NCI-H774 (cell line): ENCODE measurements at places on chromosomes 6 and 20.

- DNase-seq = no peak
Observed at GRCh38 chr20:38197619-38198018, 32.5 kb upstream of the TGM2 start.

DNA sequence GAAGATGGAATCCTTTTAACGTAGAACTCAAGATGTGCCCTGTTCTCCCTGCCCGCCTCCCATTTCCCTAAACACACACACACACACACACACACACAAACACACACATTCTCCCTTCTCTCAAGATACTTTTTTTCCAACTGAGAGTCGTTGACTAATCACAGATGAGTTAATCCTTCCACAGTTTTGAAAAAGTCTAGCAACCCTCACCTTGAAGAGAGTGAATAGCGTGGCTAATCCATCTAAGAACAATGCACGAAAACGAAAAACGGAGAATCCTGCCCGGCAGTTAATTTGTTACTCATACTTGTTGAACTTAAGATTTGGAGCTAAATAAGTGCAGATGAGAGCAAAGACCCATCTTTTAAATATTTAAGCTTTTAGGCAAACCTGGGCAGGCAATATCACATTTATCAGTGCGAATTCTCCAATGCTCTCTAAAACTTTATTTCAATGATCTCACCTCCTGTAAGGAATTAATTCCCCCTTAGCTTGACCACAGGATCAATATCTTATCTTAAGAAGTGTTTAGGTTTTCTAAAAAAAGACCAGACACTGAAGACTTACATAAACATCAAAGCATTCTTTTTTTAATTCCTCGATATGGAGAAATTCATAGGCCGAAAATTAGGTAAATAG is 1.1 kb downstream of the AGPAT4 start:
- no peak for DNase-seq

GRCh38 chr6:161228921-161229591 is 44.8 kb downstream of the AGPAT4 start:
- DNase-seq = no peak

DNA sequence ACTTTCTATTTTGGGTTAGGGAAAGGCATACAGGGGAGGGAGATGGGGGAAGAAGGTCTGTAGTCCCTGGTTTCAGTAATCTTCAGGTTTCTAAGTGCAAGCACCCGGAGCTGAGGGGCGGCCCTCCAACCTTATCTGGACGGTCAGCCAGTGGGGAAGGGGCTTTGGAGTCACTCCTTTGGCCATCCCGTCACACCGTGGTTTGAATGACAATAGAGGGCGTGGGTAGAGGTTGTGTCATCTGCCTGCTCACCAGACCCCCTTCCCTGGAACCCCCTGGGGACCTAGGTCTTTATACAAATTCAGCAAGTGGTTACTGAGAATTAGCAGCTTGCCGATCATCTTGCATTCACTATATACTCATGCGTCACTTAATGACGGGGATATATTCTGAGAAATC is 29.1 kb downstream of the STK35 start:
- DNase-seq = no peak

DNA sequence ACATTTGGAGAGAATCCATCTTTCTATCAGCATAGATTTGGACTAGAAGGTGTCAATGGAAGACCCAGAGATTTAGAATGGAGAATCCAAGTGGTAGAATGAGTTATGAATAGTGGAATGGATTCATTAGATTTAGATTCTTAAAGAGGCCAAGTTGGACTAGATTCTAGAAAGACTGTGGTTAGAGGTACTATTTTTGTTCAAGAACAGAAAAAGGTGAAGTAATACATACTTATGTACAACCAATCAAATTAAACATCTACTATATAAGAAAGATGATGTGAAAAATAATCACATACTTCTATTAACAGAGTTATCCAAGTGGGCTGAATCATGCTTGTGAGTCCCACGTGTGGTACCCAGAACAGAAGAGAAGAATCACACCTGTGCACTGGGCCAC is 33.8 kb upstream of the ADTRP start:
- DNase-seq = no peak

DNA sequence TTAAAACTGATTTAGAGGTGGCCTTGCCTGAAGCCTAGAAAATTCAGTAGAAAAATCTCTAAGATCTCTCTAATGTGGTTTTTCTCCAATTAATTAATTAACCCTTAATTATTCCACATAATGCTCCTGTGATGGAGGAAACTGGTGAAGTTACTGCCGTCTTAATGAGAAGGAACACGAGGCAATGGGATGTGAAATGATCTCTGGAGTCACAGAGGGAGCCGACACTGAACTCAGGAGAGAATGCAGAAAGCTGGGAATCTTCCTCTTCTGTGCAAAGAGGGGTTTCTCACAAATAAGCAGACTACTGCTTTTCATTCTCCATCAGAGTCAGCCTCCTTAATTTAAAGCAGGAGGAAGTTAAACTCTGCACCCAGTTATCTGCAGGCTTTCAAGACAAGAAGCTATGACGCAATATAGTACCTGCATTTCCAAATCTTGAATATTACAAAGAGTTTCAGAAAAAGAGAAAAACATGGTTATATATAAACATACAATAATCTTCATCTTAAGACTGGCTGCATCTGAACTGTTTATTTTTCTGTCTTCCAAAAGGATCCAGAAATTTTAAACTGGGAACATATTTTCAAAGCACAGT is 18.1 kb upstream of the SNRPB2 start:
- no peak for DNase-seq

GRCh38 chr6:20159781-20160540 is 52.3 kb downstream of the MBOAT1 start:
- no peak for DNase-seq

- no peak for DNase-seq
Observed at GRCh38 chr20:14924433-14924832, 587.0 kb upstream of the FLRT3 start.

GRCh38 chr6:22146931-22147701 is 149.7 kb downstream of the PRL start:
- DNase-seq = no peak

DNA sequence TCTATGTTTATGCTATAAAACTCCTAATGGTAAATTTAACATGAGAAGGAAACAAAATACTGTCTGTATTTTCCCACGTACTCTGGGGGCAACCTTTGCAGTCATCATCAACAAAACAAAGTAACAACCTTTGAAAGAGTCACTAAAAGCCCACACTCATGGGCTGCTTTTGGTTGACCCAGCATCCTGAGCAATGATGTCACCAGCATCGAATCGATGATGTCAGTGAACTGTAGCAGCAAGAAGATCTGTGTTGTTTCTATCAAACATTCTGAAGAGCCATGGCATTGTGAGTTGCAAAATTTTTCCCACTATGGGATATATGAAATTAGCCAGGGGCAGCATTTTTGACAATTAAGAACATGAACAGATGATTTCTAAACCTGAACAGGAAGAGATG is 300.1 kb downstream of the HIVEP2 start:
- no peak for DNase-seq

- DNase-seq = no peak
Observed at GRCh38 chr6:4055420-4056041, 23.4 kb downstream of the FAM217A start.

DNA sequence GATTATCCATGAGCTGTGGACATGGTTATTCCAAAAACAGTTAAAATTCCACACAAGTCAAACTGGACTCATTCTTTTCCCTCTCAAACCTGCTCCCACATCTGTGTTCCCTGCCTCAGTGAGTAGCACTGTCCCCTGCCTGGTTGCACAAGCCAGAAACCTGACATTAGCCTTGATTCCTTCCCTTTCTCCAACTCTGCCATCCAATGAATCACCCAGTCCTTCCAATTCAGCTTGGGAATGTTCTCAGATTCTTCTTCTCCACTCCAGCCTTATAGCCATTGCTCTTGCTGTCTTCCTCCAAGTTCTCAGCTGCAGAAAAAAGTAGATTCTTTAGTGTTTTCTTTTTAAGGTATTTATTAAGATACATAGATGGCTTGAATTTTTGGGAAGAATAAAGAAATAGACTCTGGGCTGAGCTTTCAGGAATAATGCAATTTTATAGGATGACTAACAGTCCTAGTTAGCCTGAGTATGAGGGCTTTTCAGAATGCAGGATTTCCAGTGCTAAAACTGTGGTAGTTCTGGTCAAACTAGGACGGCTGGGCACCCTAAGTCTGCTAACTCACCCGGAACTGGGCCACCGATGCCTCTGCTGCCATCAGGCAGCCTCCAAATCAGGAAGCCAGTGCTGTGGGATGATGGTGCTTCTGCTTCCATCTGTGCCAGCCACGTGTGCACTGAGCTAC is 18.2 kb upstream of the SASH1 start:
- no peak for DNase-seq

DNA sequence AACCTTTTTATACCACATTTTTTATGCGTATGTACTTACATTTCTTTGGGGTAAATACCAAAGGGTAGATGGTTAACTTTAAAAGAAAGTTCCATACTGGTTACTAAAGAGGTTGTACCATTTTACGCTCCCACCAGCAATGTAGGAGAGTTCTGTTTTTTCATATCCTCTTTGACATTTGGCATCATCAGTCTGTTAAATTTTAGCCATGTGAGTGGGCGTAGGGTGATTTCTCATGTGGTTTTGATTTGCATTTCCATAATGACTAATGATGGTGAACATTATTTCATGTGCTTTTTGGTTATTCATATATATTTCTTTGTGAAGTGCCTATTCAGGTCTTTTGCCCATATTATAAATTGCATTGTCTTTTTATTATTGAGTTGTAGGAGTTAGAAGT is 194.2 kb downstream of the PRL start:
- no peak for DNase-seq

- no peak for DNase-seq
Observed at GRCh38 chr6:145562771-145563615, 172.3 kb downstream of the EPM2A start.

DNA sequence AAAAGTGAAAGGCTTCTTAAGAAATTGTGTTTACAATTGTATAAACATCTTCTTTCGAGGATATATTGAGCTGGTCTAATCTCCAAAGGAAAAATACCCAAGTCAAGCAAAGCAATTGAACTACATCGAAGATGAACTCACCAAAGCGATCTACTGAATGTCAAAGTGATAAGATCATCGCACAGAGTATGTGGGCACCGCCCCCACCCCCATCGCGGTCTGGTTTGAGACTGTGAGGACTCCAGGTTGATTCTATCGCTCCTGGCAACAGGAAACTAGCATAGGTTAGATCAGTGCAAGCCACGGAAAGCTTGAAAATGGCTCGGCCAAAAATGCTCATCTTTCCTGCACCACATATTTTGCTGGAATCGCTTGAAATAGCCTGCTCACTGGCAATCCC is 133.2 kb upstream of the RPS6KA2 start:
- no peak for DNase-seq

DNA sequence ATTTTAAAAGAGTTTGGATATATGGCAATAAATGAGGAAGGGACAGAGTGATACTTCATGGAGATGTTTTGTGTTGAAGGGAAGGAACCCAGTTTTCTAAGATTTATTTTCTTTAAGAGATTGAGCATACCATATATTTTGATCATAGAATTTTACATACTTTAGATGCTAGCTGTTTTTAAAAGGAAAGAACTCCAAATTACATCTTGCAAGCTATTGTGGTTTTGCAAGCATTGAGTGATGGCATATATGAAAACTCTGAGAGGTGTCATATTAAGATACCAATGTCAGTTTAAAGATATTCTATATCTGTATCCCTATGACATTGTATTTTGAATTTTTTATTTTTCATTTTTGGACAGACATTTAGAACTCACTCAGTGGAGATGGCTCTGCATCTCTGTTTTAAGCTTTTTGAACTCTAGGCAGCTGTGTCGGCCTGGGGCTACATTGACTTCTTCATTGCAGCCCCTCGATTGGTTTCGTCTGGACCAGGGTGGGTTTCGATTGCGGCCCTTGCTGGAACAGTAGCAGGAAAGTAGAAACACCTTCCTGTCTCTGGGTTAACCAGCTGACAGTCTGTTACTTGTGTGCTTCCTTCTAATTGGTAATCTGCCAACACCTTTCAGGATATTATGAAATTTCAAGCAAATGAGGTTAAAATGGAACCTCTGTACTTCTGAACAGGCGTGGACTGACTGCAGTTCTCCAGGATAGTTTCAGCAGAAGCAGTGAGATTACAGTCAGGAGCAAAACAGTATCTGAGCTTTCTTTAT is 14.0 kb downstream of the IGF2R start:
- DNase-seq = no peak

DNA sequence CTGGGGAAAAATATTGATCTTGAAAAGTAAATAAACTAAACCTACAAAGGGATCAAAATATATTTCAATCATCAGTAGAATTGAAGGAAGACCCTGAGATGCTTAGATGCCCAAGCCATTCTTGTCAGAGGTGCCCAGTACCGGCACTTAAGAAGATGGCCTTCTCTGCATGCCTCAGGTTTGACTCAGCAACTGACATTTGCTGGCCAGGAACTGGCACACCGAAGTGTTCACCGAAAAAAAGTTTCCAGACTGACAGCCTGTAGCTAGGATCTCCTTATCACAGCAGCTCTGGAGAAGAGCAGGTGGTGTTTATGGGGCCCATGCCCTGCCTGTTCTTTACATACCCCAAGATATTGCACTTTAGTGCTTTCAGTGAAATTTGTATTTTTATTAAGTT is 203.2 kb downstream of the MOXD1 start:
- DNase-seq = no peak

GRCh38 chr6:6884193-6884627 is 223.6 kb upstream of the RREB1 start:
- DNase-seq = no peak

- DNase-seq = no peak
Observed at GRCh38 chr6:139194740-139195139, 59.9 kb downstream of the HECA start.

- DNase-seq = no peak
Observed at GRCh38 chr6:53128842-53129241, 19.8 kb downstream of the GCM1 start.

DNA sequence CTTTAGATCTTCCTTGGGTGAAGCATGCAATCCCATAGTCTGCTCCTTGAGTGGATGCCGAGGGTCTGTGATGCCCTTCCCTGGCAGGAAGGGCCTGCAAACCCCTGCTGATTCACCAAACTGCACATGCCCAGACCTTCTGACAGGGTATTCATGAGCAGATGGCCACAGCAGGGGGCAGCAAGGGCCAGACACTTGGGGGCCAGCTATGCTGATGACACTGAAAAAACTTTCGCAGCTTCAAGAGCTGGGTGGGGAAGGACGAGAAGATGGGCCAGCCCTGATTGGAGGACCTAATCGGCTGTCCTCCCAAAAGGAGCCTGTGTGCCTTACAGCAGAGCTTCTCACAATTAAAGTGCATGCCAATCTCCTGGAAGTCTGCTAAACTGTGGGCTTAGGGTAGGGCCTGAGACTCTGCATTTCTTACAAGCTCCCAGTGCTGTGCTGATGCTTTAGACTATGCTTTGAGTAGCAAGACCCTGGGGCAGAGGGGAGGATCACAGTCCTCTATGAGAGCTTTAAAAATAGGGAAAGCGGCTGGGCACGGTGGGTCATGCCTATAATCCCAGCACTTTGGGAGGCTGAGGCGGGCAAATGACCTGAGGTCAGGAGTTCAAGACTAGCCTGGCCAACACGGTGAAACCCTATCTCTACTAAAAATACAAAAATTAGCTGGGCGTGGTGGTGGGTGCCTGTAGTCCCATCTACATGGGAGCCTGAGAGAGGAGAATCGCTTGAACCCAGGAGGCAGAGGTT is 15.2 kb upstream of the GDAP1L1 start:
- DNase-seq = no peak

- no peak for DNase-seq
Observed at GRCh38 chr6:10633216-10633615, 61.2 kb downstream of the C6orf52 start.
